Epithelial cell of proximal tubule (primary cell): ENCODE measurements at places on chromosomes 2 and 18. TPM values are rescaled to one million over a fixed set of nuclear protein-coding genes. Genes with fewer than 3 reads are reported as not detected.
A peak's percentile ranks its signal among the peaks of the same experiment; 100 is the strongest.

DNA sequence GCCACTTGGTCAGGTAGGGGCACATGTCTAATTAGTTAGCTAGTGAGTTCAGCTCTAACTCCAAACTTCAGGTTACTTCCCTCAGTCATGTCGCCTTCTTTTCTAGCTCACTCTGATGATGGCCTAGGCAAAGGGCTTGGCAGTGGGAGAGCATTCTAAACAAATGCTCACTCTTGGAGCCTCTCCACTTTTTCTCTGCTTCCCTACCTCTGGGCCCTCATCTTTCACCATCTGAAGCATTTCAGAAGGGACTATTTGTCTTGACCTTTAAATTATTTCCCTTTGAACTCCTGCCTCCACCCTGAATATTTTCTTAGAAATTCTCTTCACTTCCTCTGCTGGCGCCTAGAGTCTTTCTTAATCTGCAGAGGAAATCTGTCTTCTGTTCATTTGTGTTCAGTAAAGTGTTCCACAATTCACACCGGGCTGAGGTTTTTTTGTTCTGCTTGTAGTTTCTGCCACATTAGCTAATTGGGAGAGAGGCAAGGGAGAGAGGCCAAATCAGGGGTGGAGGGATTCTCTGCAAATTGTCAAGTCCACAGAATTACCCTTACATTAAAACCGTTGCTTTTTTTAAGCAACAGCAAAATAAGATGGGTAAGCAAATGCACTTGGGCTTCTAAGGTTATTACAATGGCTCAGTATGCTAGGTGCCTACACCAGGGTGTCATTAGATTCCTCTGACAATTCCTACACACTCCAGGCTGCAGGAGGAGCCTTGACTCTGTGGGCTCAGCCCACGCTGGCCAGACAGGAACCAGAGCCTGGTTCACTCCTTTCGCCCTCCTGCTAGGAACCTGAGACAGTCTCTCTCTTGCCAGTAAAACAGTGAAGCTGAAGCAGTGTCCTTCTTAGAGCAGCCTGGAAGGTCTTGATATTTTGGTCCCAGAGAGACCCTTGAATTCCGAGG, 5.5 kb downstream of the MSGN1 start:
- no peak for DNase-seq

DNA sequence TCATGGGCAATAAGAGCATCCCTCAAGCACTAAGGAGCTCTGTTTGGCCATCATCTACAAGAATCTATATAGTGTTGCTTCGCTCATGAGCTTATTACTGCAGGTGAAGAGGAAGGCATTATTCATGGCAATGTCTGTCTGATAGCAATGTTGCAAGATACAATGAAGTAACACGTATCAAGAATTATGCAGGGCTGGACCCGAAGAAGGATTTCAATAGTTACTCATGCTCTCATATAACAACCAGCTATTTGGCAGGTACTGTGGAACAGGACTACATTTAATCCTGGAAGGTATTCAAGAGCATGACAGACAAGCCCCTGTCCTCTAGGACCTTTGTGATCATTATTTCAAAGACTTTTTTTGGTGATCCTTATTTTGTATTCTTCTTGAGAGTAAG, 109.6 kb downstream of the LAMA3 start:
- no peak for DNase-seq

DNA sequence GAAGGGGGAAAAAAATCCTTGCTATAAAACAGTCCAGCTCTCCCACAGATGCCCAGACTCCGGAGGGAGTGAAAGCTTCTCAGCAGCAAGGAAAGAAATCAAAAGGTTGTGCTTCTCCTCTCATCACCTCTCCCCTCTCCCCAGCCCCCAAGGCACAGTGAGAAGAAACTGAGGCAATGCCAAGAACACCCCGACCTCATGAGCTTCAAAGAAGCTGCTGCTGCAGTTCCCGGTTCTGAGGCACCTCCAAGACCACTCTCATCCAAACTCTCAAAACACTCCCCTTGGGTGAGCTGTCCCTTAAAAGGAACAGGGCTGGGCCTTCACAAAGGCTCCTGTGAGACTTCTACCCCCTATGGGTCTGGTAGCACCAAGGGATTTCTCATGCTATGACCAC, 62.0 kb upstream of the KLF7 start:
- DNase-seq: no peak

DNA sequence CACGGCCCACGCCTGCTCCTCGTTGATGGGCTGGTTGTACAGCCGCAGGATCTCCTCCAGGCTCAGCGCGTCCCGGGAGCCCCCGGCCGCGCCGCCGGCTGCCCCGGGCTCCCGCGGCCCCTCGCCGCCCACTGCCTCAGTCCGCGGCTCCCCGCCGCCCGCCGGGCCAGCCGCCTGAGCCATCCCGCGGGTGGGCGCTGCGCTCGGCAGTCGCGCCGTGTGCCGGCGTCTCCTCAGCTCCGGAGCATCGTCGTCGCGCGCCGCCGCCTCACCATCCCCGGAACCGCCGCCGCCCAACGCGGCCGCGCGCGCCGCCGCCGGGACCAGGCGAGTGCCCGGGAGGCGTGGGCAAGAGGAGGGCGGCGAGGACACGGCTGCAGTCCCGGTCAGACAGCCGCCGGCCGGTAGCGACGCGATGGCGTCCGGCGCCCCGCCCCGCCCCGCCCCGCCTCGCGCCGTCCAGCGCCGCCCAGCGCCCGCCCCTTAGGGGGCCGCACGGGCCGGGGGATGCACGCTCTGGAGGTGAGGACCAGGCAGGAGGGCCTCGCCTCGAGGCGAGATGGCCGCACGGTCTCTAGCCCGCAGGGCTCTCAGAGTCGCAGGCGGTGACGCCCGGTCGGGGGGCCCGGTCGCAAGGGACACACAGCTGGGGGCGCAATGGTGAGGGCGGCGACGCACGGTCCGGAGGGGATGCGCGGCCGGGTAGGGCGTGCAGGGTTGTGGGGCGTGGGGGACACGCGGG, at the start of gene SPIRE1:
TSS of gene SPIRE1 (minus strand) at position 424 of the 742 bp plus-strand sequence. CDS start at position 183, 241 bp downstream.
- DNase-seq: no peak

The SKOR2 gene
- total RNA-seq: not detected in 2 replicates

The DGUOK gene
- 65.6 and 87.8 TPM in 2 replicates for total RNA-seq

GRCh38 chr2:99410276-99410675, 73.1 kb downstream of the EIF5B start:
- no peak for DNase-seq

DNA sequence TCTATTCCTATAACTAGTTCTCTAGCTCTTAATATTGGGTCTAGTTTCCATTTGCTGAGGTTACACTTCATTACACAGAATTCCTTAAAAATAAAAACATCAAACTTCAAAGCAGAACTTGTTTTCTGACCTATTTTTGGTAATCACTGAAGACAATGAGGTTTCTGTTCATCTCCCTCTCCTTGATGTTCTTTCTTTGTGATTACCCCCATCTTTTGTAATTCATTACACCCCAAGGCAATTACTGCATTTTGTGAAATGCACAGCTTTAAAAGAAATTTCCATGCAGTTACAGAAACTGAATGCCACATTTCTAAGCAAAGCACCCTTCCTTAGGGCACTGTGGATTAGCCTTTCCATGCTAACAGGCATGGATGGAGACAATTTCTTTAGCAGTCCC, 363.2 kb upstream of the RND3 start:
- no peak for DNase-seq

The WDR33 gene
- 12.3 and 21.2 TPM in 2 replicates for total RNA-seq

GRCh38 chr18:9914584-9915290, 921 bp downstream of the VAPA start:
- DNase-seq: no peak

GRCh38 chr2:232073026-232073425, 111.5 kb downstream of the DIS3L2 start:
- DNase-seq: no peak

- DNase-seq: no peak
Observed at GRCh38 chr2:155021618-155022017, 323.1 kb downstream of the KCNJ3 start.

DNA sequence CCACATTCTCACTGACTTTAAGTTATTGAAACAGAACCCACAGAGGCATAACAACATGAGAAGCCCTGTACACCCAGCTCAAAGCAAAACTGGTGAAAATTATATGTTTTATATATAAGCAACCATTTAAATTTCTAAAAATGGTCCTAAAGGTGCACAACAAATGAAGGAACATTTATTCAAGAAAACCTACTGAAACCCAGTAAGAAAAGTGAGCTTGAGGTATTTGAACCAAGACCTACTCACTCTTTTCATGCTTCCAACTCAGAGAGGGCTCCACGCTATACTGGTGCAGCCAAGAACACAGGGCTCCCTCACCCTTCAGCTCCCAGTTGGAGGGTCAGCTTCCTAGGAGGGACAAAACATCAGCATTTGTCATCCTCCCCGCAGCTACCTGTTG, 2.1 kb upstream of the CACNB4 start:
- DNase-seq: no peak

DNA sequence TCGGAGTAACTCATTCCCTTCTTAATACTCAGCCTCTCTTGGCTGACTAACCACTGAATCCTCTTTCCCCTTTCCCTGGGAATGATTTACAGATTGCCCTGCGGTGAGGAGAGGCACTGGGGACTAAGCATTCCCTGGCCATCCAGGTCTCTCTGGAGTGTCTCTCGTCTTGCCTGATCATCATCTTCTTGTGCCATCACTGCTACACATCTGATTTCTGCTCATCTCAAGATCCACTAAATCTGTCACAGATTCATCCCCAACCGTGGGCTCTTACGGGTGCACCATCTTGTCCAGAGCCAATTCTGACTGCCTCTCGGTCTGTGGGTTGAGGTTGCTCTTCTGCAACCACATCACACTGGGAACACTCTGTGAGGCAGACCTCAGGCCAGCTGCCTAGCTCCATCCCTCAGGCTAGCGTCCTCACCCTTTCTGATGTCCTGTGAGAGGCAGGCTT, 12.0 kb downstream of the SFTPB start:
- DNase-seq: peak; percentile 59

- DNase-seq: no peak
Observed at GRCh38 chr2:223545830-223546229, 56.3 kb downstream of the SCG2 start.

- DNase-seq: no peak
Observed at GRCh38 chr2:26870585-26871095, 22.7 kb downstream of the DPYSL5 start.

- no peak for DNase-seq
Observed at GRCh38 chr2:216346781-216347180, 25.5 kb downstream of the MARCHF4 start.

DNA sequence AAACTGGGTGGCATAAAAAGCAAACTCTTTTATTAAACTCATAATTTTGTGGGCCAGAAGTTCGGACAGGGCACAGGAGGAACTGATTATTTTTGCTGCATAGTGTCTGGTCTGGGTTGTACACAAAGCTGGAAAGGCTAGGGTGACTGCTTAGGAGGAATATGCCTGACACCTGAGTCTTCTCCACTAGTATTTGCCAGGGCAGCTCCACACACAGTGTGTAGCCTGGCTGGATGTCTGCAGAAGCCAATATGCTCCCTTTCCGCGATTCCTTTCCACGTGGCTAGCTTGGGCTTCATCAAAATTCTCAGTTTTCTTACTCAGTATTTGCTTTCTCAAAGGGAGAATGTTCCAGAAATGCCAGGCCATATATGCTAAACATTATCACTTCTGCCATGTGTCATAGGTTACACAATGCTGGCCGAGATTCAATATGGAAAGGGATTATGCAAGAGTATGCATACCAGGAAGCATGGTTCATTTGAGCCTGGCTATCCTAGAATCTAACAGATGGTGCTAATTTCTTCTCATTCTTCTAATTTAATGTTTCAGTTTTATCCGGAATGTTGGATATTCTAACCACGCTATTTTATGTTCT, 142.7 kb upstream of the DOK6 start:
- peak; percentile 61 for DNase-seq

- DNase-seq: no peak
Observed at GRCh38 chr18:6901286-6901926, 171.9 kb downstream of the ARHGAP28 start.

DNA sequence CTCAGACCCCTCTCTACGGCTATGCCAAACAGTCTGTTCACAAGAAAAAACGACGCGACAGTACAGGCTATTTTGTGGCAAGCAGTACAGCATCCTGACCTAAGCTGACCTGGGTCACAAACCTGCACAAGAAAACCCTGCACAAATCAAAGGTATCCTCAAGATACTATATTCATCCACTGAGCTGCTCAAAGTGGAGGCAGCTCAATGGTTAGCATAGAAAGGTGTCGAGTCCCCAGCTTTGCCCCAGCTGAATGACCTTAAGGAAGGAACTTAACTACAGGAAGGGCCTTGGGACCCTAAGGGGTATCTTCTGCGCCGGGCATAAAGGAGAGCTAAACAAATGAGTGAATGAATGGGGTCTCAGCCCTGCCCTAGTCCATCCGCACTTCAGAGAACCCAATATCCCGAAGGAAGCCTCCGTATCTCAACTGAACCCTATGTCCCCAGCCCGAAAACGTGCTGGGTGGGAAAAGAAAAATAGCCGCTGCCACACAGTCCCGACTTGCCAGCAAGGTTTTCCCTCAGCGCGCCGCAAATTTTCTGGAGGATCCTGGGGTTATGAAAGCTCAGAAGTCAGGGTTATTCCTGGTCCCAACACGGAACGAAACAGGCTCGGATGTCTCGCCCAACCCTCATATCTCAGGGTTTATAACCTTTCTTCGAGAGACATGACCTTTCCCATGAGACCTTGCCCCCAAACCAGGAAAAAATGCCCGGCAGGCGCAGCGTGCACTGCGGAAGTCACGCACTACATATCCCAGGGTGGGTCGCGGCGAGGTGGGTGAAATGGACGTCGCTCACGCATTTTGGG, at the start of gene FASTKD1:
TSS of gene FASTKD1 (minus strand) at position 706 of the 814 bp plus-strand sequence. CDS start 1,836 bp downstream, outside the sequence.
- no peak for DNase-seq

The RAB6D gene
- total RNA-seq: not detected in 2 replicates

- DNase-seq: no peak
Observed at GRCh38 chr2:158546412-158547144, 89.8 kb downstream of the PKP4 start.
